ENCODE measurements at places on chromosomes 1 and 21.

- DNase-seq, result no peak
These were observed 1.3 kb upstream of the XKR8 start for GRCh38 chr1:27958513-27958912.

- no peak for DNase-seq
These were observed 109.6 kb upstream of the BMP8A start for GRCh38 chr1:39381839-39382238.

- no peak for DNase-seq
These were observed 22.1 kb downstream of the PRRC2C start for GRCh38 chr1:171507435-171507834.

DNA sequence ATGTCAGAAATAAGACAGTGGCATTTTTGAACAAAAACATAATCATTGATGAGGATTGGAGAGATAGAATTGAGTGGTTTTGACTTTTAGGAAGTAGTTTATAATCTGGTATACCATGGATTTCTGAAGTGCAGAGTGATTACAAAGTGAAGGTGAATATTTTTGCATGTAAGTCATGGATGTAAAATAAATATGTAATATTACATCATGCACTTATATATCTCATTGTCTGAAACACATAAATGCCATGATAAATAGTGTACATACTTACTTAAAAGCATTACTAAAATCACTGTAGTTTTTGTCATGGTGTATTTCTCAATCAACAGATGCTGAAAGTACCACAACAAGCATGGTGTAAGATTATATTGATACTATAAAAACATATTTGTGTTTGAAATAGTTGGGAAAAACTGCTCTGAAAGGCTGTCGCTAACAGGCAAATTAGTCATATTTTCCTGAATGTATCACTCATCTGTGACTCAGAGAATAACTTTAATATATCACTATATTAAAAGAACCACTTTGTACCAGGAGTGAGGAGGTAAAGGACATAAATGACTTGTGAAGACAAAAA is 24.8 kb upstream of the RGS18 start:
- no peak for DNase-seq

DNA sequence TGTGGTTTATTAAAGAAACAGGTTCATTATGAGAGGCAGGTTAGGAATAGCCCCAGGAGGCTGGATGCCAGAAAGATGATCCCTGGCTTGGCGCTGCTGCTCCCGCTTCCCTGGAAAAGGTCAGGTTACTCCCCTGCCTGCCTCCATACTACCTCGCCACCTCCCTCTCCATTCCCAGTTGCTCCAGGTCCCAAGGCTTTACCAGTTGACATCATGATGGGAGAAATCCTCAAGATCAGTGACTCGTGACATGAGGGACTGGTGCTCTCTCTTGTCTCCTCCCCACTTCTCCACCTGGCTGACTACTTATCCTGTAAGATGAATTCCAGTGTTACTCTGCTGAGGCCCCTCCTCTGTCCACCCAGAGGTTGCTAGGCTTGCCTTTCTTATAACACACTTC is 19.7 kb downstream of the VASH2 start:
- no peak for DNase-seq

DNA sequence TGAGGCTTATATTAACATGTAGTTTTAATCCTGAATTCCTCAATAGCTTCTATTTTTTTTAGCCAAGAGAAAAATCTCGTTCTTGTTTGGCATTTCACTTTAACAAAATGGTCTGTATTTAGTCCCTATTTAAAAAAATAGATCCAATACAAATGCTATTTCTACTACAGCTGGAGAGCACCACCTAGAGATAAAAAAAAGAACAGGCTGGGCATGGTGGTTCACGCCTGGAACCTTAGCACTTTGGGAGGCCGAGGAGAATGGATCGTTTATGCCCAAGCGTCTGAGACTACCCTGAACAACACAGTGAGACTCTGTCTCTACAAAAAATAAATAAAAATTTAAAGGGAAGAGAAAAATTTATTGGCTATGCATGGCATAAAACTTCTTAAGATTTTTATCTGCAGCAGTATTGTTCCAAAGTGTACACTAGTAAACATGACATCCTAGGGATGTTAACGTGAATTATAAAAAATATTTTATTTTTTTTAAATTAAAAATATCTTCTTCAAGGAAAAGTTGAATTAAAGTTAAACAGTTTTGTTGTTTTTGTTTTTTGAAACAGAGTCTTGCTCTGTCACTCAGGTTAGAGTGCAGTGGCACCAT is 4.4 kb downstream of the ST7L start:
- no peak for DNase-seq

GRCh38 chr1:10755970-10756521 is 40.4 kb downstream of the CASZ1 start:
- peak; percentile 91 for DNase-seq

DNA sequence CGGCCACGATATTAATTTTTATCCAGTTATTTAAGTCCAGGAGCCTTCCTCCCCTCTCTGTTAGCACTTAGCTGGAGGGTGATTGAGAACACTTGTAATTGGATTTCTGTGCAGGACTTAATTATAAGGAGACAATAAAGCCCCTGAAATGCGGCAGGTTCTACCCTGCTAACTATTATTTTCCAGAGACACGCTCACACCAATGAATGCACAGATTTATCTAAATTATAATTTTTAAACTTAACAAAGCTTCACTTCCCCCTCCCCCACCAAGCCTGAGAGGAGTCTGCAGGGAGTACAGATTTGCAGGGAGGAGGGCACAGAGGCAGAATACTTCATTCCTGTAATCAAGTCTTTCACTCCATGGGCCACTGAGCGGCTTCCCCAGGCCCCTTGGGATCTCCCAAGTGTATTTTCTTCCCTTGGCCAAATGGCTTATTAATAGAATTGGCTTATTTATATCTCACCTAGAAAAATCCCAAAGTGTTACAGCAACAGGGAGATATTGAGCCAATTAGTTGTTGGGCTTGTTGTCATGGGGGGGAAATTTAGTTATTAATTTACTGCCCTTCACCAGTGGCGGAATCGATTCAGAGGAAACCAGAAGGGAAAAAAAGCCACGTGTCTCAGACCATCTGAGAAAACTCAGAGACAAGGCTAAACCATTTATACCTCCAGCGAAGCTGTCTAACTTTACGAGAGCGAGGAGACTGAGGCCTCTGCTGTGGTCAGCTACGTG is 99.0 kb upstream of the CD34 start:
- DNase-seq, result no peak

DNA sequence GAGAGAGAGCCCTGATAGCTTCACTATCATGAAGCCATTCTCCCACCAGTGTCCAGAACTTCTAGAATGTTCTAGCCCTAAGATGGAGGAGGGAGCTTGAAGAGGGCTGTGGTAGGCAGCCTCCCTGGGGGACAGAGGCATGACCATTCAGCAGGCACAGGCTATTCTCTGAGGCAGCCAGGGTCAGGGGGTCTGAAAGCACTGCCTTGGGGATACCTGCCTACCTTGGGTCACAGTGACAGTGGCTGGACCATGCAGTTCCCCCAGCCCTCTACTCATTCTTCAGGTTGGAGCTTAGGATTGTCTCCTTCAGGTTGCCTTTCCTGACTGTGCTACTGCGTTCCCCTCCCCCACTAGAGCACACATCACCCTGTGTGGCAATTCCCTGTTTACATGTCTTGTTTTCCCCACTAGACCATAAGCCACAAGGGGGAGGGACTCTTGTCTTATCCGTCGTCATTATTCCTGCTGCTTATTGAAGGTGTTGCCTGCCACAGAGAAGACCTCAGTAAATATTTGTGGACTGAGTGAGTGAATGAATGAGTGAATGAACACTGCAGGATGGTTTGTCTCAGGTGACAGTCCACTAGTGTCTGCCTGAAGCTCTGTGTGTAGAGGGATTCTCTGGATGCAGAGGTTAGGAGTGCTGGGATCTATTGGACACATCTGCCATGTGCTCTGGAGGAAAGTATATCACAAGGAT is 5.2 kb downstream of the ZDHHC18 start:
- DNase-seq, result no peak

DNA sequence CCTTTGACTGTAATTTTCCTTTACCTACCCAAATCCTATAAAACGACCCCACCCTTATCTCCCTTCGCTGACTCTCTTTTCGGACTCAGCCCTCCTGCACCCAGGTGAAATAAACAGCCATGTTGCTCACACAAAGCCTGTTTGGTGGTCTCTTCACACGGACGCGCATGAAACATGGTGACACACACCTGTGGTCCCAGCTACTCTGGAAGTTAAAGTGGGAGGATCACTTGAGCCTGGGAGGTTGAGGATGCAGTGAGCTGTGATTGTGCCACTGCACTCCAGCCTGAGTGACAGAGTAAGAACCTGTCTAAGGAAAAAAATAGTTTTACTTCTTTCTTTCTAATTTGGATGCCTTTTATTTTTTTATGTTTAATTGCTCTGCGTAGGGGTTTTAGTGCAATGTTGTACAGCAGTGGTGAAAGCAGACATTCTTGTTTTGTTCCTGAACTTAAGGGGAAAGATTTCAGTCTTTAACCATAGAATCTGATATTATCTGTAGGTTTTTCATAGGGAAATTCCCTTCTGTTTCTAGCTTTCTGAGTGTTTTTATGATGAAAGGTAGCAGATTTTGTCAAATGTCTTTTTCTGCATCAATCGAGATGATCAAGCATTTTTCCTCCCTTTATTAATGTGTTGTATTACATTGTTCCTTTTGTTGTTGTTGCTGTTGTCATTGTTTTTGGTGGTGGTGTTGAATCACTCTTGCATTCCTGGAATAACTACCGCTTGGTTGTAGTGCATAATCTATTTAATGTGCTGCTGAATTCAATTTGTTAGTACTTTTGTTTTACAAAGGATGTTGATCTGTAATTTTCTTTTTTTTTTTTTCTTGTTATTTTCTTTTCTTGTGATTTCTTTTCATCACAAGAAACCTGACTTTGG is 497.4 kb downstream of the DISC1 start:
- DNase-seq, result no peak

GRCh38 chr1:65056234-65056633 is 89.9 kb upstream of the JAK1 start:
- DNase-seq, result no peak

DNA sequence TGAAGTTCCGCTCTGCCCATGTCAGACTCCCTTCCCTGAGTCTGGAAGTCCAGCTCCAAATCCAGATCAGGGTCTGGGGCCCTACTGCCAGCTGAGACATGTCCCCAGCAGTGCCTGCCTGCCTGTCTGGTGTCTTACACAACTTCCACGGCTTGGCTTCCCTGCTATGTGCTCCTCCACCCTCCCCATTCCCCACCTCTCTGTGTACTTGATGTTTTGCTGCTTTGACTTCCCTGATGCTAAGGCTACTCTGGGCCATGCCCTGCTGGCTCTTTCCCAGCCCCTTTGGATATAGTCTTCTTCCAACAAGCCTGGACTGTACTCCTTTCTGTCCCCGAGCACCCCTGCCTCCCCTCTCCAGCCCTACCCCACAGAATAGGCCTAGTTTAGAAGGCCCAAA is 7.3 kb downstream of the GJA5 start:
- DNase-seq, result no peak

GRCh38 chr1:159197561-159198557 is 6.8 kb upstream of the ACKR1 start:
- peak; percentile 73 for DNase-seq

GRCh38 chr1:92748138-92748537 is 36.8 kb downstream of the EVI5 start:
- DNase-seq, result no peak

DNA sequence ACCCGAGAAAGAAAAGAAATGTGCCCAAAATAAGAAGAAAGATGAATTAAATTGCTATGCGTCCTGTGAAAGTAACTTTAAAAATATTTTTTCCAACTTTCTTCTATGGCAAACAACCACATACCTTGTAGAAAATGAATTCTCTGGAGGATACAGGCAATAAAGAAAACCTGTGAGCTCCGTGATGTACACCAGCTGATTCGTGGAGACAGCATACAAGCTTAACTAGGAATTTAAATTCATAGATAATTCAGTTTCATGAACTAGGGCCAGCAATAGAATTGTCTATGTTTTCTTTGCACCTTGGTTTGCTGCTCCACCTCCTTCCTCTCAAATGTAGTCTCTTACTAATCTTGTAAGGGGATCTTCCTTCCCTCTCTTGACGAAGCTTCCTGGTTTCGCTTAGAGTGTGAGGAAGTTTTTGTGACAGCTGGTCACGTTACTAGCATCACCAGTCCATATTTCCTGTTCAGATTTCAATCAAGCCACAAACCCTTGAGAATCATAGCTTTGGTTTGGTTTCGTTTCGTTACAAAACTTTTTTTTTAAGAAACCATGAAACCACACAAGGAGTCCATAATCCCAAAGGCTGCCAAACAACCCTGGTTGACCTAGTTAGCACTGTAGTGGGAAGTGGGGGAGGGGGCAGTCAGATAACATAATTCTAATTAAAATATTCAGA is 35.8 kb downstream of the GREM2 start:
- no peak for DNase-seq

- DNase-seq, result no peak
These were observed 1.3 kb downstream of the KRTAP12-4 start for GRCh38 chr21:44653123-44653522.

DNA sequence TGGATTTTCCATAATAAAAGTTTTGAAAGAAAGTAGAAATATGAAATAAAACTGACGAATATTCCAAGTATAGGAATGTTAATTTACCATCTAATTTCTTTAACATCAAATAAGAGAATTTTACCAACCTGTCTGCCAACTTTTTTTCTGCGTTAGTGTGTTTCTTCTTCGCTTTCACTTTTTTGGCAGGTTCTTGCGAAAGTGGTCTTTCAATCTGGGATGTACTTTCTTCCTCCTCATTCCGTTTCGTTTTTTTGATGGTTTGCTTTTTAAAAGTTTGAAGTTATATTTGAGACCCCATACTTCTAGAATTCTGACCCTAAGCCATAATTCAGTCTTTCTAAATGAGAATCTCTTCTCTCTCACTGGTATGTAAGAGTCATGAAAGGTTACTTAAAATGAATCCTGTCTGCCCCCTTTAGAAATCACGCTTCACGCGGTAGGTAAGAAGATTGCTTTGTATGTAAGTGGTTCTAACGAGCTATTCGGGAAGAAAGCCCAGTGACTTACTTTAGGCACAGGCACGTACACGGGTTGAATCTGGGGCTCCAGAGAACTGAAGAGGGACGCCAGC is 580 bp downstream of the RBM34 start:
- no peak for DNase-seq

- no peak for DNase-seq
These were observed 23.4 kb upstream of the FMO4 start for GRCh38 chr1:171290621-171291020.

- no peak for DNase-seq
These were observed 34.3 kb upstream of the RAP1GAP start for GRCh38 chr1:21703318-21703963.

GRCh38 chr21:42216726-42217572 is 2.0 kb upstream of the ABCG1 start:
- no peak for DNase-seq

GRCh38 chr1:174074757-174075156 is 52.6 kb upstream of the RC3H1 start:
- DNase-seq, result no peak

DNA sequence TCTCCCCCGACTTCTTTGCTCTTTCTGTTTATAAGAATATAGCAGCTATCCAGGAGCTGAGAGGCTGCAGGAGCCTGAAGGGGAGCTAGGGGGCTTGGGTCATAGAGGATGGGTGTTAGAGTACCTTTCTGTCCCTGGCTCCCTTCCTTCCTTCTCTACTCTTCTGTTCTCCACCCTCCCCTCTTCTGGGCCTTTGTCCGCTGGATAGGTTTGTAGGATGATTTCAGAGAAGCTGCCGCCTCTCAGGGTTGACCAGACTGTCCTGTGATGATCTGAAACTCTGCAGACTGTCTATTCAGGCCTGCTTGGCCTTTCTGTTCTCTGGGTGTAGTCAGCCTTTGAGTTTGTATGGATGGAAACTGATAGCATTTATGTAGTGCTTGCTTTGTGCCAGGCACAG is 26.3 kb downstream of the PPFIA4 start:
- DNase-seq, result no peak

GRCh38 chr1:234634387-234634786 is 24.4 kb upstream of the IRF2BP2 start:
- no peak for DNase-seq

GRCh38 chr1:167110586-167110985 is 16.7 kb downstream of the STYXL2 start:
- no peak for DNase-seq
